EH (cell line): ENCODE measurements at places on chromosomes 2 and 18.

DNA sequence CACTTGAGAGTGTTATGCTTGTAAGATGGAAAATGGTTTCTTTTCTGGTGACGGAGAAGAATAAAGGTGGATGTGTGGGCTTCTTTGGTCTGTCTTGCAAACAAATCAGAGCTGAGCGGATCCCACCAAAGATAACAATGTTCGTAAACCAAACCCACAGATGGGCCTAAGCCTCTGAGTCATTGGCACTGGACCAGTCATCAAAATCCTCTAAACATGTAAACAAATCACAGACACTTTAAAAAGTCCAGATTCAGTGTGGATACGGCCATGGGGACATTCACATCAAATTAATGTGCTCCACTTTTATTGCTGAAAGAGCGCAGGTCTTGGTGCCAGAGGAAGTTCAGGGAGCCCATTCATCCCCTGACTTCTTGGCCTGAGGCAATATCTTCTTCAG, 60.5 kb upstream of the TMEM200C start:
- DNase-seq = peak; percentile 12

- no peak for DNase-seq
Measured at GRCh38 chr2:150759531-150759930, 272.1 kb upstream of the RND3 start.

GRCh38 chr2:16117791-16118610, 177.7 kb downstream of the MYCN start:
- DNase-seq = no peak

DNA sequence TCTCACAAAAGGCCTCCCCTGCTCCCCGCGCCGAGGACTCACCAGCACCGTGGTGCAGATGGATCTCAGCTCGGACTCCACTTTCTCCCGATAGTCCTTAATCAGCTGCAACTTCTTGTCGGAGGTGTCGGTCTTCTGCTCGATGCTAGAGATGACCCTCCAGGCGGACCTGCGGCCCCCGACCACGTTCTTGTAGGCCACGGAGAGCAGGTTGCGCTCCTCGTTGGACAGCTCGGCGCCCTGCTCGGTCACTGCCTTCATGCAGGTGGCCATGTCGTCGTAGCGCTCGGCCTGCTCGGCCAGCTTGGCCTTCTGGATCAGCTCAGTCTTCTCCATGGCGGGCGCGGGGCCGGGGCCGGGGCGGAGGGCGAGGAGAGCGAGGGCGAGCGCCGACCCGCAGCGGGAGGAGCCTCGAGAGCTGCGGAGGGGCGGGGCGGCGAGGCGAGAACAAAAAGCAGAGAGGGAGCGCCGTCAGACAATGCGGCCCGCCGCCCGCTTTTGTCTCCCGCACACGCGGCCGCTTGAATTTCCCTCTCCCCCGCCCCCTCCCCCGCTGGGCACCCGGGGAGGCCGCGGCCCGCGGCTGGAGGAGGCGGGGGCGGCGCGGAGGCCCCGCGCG, 571 bp downstream of the YWHAQ start:
- DNase-seq = peak; percentile 73

DNA sequence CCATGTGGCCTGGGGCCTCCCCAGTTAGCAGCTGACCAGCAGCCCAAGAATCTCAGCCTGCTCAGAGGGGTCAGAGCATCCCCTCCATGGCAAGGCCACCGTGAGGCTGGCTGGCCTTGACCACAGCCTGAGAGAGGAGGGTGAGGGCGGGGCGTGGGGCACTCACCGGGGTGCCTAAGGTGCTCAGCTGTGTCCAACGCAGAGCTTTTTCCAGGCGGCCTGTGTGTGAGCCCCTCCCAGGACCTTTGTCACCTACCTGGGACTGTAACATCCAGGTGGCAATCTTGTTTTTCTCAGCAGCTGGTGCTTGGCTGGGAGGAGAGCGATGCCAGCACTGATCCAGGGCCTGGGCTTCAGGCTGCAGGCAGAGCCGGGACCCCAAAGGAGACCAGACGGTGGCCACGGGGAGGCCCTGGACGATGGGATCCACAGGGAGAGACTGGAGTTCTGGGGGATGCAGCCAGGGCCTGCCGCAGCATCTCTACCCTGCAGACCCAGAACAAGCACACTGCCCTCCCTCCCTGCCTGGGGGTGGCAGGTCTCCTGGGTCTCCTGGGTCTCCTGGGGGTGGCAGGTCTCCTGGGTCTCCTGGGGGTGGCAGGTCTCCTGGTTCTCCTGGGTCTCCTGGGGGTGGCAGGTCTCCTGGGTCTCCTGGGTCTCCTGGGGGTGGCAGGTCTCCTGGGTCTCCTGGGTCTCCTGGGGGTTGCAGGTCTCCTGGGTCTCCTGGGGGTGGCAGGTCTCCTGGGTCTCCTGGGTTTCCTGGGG, 12.3 kb downstream of the SNED1 start:
- DNase-seq = no peak

GRCh38 chr2:8312861-8313830, 368.7 kb upstream of the ID2 start:
- DNase-seq = peak; percentile 24

- no peak for DNase-seq
Measured at GRCh38 chr18:70194227-70194890, 11.1 kb downstream of the RTTN start.

- DNase-seq = no peak
Measured at GRCh38 chr2:15747603-15748471, 156.2 kb downstream of the DDX1 start.

GRCh38 chr2:235564066-235564465, 70.2 kb downstream of the AGAP1 start:
- no peak for DNase-seq

DNA sequence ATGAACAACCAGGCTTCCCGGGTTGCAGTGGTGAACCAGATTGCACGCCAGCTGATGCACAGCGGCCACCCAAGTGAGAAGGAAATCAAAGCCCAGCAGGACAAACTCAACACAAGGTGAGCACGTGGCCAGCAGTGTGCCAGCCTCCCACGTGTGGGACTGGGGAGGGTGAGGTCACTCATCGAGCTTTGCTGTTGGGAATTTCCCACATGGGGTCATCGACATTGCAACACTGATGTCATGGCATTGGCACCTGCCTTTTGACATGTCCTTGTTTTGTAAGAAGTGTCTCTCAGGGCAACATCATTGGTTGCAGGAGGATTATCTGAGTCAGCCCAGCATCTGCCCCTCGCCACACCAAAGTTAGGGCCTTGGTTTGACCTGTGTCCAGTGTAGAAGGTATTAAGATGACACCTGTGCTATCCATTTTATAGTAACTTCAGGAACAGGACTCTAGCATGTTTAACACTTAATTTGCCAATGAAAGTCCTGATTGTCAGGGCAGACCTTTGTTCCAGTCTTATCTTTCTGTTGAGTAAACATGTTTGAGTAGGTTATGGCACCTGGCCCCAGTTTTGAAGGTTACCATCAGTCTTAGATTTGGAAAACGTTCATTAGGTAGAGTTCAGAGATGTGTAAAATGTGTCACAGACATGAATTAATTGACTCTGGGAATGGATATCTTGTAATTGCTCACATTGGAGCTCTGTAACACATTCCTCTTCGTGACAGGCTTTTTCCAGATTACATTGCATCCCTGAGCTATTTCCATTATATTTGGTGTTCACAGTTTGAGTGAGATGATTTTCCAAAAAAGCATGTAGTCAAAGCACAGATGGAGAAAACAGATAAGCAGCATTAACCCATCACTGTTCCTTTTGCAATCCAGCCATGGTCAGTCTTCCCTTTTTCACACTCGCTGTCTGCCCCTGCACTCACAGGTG, 93.3 kb upstream of the EML6 start:
- peak; percentile 41 for DNase-seq

DNA sequence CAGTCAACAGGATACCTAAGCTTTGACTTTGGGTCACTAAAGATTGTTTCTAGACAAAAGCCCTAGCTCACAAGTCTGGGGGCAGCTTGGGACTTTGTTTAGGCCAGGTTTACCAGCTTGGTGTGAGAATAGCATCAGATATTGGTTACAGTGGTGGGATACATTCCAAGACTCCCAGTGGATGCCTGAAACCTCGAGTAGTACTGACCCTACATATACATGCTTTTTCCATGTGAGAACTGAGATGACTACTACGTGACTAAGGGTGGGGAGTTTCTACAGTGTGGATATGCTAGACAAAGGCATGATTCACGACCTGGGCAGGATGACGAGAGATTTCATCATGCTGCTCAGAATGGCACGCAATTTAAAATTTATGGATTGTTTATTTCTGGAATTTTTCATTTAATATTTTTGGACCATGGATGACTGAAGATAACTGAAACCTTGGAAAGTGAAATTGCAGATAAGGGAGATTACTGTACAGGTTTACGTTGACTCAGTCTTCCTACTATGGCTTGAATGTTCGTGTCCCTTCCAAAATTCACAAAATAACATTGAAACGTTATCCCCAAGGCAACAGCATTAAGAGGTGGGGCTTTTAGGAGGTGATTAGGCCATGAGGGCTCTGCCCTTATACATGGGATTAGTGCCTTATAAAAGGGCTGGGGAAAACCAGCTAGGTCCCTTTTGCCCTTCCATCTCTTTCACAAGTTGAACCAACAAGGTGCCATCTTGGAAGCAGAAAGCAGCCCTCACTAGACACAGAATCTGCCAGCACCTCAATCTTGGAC, 50.2 kb upstream of the CTAGE1 start:
- peak; percentile 98 for DNase-seq

DNA sequence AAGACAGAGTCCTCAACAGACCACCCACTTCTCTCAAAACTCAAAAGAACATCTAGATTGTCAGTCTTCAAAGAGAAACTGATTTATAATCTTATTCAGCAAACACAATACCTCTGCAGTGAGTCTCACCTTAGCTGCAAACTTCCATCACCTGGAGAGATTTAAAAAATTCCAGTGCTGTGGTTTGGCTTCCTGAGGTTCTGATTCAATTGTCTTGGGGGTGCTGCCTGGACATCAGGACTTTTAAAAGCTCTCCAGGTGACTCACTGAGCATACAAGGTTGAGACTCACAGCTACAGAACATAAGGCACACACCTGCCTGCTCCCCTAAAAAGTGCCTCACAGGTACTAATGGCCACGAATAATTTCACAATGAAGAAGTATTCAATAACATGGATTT, 40.3 kb downstream of the RNF152 start:
- peak; percentile 19 for DNase-seq

GRCh38 chr2:31331156-31331555, 83.4 kb downstream of the XDH start:
- DNase-seq = no peak

GRCh38 chr2:108194409-108195132, 45.2 kb upstream of the SULT1C3 start:
- peak; percentile 10 for DNase-seq

- no peak for DNase-seq
Measured at GRCh38 chr2:222399038-222399783, 25.1 kb upstream of the SGPP2 start.

DNA sequence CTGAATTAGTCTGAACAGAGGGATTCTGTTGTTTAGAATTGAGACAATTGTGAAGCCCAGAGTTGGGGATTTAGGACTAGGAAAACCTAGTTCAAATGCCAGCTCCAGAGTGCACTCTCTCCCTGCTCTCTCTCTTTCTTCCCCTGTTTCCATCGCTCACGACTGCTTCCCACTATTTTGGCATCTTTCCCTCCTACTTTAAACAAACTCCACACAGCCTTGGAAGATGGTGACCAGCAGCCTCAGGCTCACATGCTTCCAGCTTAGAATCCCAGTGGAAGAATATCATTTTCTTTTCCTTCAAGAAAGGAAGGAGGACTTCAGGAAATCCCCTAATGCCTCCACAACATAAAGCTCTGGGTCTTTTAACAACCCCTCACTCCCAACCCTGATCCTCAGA, 6.1 kb upstream of the DNMT3A start:
- peak; percentile 59 for DNase-seq

DNA sequence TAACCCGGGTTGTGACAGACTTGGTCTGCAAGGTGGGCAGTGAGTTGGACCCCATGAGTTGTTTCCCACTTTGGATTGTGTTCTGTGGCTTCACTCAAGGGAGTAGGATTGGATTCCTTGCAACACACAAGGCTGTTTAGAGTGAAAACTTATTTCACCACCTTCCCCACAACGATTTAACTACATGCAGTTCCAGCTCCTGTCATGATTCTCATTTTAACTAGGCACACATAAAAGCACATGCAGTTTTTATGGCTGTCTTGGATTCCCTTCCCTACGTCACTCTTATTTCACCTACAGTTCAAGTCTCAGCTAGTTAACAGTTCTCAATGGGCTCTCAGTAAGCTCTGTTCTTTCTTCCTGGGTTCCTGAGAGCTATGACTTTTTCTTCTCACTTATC, 15.9 kb downstream of the EFEMP1 start:
- DNase-seq = no peak

DNA sequence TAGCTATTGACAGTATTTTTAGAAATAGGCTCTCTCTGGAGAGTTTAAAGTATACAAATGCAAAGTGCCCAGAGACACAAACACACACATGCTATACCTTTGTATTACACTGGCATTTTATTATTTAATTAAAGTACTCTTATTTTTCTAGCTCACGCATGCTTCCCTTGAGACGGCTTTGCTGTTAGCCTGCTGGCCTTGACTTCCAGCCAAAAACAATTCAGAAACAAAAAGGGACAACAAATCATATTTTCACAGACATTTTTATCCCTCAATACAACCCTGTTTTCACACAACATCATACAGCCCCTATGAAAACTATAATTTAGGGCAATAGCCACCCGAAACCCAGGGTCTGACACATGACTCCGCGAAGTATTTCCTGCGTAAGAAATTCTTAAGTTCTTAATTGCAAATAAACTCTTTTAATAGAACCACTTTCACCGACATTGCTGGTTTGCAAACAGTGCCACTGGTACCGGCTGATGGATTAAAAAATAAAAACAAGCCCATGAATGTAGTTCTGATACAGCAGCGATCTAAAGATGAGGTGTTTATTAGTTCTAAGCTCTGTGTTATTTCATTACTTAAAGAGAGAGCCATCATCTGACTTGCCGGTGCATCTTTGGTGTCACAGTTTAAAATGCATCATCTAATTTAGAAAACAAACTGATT, 185.1 kb downstream of the TCF4 start:
- peak; percentile 47 for DNase-seq

DNA sequence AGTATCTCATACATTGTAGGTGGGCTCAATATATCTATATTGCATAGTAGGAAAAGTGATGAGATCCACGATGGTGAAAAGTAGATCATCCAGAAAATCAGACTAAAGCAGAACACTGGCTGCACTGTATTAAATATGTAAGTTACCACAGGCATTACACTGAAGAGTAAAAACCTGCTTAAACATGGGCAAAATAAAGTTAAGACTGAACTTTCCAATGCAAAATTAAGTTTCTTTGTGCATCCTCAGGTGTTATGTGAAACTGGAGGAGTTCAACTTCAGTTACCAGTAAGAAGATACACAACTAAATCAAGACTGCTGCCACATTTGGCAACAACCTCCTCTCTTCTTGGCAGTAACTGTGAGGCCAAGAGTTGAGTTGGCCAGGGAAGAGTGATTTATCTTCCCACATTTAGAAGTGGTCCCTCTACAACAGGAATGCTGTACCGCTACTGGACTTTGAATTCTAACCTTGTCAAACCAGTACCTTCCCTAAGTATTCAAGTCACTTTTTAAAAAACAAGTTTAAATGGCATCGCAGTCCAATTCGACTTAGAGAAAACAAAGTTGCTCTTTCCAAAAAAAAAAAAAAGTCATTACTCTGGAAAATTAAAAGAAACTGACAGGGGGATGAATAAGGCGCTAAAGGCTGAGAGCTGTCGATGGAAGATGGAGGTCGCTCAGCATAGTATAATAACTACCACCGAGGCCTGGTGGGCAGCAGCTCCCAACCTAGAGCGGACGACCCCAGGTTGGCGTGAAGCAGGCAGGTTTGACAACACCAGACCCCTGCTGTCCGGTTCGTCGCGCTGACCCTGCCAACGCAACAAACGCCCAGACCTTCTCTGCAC, 1.1 kb downstream of the MAP4K3 start:
- peak; percentile 67 for DNase-seq

GRCh38 chr18:5515011-5515784, 28.6 kb downstream of the EPB41L3 start:
- DNase-seq = no peak
